Stimulated activated CD8-positive, alpha-beta memory T cell treated with anti-CD3 and anti-CD28 coated beads, Interleukin-4, amount 100 ng/mL, for 4 hours (primary cell): ENCODE measurements at places on chromosomes 5 and 9.
A peak's percentile ranks its signal among the peaks of the same experiment; 100 is the strongest.

- no peak for DNase-seq
Measured at GRCh38 chr9:109730228-109730627, 49.8 kb upstream of the PALM2AKAP2 start.

- no peak for DNase-seq
Measured at GRCh38 chr5:135375040-135375793, 23.8 kb downstream of the MACROH2A1 start.

GRCh38 chr5:173910215-173910614 is 22.1 kb downstream of the CPEB4 start:
- no peak for DNase-seq

- DNase-seq: no peak
Measured at GRCh38 chr5:2451100-2451499, 300.4 kb downstream of the IRX2 start.

DNA sequence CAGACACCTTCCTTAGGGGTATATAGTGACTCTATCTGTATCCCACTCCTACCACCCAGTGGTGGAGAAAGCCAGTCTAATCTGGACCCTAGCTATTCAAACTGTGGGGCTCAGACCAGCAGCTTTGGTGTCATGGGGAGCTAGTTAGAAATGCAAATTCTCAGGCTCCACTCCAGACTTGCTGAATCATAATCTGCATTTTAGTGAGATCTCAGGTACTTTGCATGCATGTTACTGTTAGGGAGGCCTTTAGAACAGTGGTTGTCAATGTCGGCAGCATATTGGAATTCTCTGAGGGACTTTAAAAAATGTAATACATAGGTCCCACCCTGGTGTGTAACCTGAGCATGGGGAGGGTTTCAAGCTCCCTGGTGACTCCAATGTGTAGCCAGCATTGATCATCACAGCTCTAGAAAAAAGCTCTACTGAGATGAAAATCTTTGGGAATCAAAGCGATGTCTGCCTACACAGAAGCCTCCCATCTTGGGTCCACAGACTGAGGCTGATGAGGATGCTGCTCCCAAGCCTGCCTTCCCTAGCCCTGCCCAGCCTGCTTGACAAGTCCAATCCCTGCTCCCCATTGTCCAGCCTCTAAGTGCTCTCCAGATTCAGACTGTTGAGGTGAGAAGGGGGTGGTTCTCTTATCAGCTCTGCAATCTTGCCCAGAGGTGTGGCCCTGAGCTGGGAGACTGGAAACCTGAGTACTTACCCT is 11.9 kb upstream of the GM2A start:
- DNase-seq: no peak

DNA sequence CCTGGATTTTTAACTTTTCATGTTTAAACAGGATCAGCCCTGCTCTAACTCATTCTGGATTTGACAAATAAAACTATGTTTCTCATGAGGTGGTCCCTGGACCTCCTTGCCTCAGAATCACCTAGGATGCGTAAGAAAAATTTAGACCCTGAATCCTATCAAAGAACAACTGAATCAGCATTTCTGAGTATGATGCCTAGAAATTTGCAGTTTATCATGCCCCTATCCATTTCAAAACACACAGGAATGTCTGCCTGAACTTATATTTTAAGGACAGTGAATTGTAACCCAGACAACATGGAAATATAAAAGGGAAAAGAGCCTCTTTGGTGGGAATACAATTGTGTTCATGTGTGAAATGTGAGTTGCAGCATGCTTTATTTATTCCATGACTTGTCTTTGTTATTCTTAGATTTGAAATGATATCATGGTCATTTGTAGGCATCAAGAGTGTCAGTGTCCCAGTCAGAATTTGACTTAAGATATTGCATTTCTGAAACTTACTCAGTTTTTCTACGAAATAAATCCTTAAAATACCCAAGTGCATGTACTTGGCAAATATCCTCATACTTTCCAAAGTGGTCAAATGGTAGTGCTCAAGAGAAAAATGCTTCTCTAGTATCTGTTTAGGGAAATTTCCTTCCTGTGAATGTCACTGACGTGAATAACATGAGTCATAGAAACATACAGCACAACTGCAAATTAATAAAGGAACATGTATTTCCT is 144.3 kb downstream of the GIN1 start:
- DNase-seq: no peak

GRCh38 chr5:113043491-113043931 is 66.9 kb downstream of the DCP2 start:
- DNase-seq: no peak

GRCh38 chr9:134324359-134325095 is 1.7 kb upstream of the RXRA start:
- DNase-seq: no peak

- no peak for DNase-seq
Measured at GRCh38 chr5:144307736-144308135, 137.1 kb downstream of the KCTD16 start.

GRCh38 chr9:13532407-13532806 is 252.9 kb upstream of the MPDZ start:
- no peak for DNase-seq

DNA sequence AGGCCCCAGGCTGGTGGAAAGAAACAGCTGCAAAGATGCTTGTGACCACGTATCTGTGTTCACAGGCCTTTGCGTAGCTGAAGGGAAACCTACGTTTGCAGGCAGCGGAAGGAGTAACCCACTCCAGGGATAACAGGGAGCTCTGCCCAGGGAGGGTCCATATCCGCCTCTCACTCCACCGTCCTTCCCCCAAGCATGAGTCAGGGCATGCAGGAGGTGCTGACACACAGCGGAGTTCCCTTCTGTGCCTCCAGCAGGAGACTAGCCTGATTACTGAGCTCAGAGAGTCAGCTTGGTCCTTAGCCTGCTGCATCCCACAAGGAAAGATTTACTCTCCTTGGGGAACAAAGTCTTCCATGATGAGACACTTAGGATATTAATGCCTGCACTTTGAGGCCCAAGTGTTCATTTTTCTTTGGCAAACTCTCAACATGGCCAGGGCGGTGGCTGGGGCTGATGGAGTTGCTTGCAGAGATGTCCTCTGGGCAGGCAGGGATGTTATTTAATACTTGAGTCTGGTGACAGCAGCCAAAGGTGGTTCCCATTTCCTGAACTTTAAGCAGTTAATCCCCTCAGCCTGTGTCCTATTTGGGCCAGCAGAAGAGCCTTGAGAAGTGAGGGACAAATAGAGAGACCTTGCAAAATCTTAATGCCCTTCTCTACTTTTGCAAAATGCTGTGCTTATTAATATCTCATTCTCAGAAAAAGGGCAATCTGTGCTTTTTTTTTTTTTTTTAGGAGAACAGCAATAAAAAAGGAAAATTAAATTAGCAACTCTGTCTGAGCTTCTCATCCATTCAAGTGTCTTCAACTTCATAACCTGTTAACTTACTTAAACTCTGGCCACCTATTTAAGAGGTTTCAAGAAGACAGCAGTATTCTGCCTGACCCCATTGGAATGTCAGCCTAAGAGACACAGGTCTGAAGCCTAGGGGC is 222.1 kb downstream of the HSPA4 start:
- no peak for DNase-seq

GRCh38 chr9:96423322-96423984 is 5.3 kb upstream of the ZNF367 start:
- no peak for DNase-seq

GRCh38 chr9:35606726-35607125 is 1.7 kb downstream of the TESK1 start:
- no peak for DNase-seq

GRCh38 chr9:68825762-68826472 is 120.9 kb downstream of the PIP5K1B start:
- DNase-seq: no peak

DNA sequence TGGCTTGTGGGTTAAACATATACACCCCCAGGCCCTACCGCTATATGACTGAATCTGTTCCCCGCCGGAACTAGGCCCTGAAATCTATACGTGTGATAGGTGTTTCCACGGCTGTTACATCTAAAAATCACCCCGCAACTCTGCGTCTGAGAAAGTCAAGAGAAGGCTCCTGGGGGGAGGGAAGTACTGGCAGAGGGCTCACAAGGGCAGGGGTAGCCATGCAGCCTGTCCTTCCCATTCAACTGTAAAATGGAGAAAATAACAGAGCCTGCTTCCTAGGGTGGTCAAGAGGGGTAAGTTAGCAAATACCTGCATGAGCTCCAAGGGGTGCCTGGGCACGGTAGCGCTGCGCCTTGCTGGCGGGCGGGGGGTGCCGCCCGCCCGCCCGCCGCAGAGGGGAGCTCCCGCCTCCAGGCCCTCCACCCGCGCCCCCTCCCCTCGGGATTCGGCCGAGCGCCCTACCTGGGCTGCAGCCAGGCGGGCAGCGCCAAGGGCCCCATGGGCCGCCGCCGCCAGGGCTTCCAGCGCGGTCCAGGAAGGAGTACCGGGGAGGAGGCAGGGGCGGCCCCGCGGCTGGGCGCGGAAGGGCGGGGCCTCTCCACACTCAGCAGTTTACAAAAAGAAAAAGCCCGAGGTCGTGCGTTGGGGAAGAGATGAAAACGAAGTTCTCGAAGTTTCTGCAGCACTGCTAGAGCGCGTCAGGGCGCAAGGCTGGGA is at the start of gene HACD4:
HACD4 (minus strand) TSS at position 550 of the 717 bp plus-strand sequence; CDS start at position 500, 50 bp downstream.
- peak; percentile 8 for DNase-seq

- DNase-seq: no peak
Measured at GRCh38 chr5:174532455-174533453, 191.6 kb upstream of the MSX2 start.

GRCh38 chr5:108720391-108720790 is 27.3 kb upstream of the FER start:
- no peak for DNase-seq

DNA sequence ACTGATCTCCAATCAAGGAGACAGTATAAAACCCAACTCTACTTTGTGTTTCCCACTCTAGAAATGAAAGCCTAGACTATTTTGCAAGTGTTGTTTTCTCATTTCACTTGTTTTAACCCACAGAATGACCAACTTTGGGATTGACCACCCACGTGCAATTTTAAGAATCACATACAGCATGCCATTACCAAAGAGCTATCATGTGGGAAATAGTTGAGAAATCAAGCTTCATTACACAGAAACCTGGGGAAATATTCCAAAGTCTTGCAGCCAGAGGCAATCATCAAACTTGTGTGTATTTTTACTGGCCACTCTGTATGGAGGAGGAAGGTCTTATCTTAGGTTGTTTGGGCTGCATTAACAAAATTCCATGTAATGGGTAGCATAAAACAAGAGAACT is 451.4 kb upstream of the DAB2 start:
- DNase-seq: no peak

- DNase-seq: no peak
Measured at GRCh38 chr9:92097997-92098482, 17.2 kb downstream of the SPTLC1 start.

DNA sequence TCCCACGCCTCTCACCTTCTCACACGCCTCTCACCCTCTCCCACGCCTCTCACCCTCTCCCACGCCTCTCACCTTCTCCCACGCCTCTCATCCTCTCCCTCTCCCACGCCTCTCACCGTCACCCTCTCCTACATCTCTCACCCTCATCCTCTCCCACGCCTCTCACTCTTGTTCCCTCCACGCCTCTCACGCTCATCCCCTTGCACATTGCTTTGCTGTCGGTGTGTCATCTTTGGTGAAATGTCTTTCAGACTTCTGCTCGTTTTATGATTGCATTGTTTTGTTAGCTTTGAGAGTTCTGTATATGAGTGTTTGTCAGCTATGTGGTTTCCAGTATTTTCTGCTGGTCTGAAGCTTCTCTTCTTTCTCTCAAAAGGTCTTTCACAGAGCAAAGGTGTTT is 102.7 kb downstream of the EHMT1 start:
- no peak for DNase-seq

GRCh38 chr9:5445886-5446285 is 4.5 kb upstream of the CD274 start:
- DNase-seq: no peak

- no peak for DNase-seq
Measured at GRCh38 chr9:128714586-128715435, 9.1 kb downstream of the ZDHHC12 start.

DNA sequence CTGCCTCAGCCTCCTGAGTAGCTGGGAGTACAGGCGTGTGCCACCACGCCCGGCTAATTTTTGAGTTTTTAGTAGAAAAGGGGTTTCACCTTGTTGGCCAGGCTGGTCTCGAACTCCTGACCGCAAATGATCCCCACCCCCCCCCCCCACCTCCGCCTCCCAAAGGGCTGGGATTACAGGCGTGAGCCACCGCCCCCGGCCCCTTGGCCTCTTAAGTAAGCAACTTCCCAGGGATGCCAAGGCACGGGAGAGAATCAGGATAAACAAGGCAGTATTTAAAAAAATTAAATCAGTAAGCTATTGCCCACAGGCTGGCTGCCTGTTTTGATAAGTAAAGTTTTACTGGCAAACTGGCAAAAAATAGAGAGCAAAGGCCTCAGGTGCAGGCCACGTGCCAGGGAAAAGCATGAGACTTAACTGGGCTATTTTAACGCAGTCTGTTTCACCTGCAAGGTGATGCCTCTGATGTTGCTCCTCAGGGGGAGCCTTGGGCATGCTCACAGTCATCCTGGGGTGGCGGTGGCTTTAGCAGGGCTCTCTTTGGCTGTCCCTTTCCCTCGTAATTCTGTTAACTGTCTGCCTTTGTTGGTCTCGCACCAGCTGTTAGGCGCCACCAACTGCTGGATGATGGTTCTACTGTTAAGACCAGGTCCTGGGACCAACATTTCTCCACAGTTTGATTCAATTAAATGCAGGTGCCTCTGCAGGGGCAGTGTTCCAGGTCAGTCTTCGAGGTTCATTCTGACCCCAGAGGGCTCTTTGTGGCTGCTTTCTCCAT is 19.4 kb upstream of the RNF130 start:
- no peak for DNase-seq

GRCh38 chr5:71719063-71719964 is at the start of gene CARTPT:
Gene CARTPT (plus strand): TSS chr5:71719275. CDS start chr5:71719294, 19 bp downstream.
- DNase-seq: no peak

DNA sequence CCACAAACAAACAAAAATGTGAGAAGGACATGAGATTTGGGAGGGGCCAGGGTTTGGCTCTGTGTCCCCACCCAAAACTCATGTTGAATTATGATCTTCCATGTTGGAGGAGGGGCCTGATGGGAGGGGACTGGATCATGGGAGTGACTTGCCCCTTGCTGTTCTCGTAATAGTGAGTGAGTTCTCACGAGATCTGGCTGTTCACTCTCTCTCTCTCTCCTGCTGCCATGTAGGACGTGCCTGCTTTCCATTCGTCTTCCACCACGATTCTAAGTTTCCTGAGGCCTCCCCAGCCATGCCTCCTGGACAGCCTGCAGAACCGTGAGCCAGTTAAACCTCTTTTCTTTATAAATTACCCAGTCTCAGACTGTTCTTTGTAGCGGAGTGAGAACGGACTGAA is 118.7 kb downstream of the RXRA start:
- no peak for DNase-seq

DNA sequence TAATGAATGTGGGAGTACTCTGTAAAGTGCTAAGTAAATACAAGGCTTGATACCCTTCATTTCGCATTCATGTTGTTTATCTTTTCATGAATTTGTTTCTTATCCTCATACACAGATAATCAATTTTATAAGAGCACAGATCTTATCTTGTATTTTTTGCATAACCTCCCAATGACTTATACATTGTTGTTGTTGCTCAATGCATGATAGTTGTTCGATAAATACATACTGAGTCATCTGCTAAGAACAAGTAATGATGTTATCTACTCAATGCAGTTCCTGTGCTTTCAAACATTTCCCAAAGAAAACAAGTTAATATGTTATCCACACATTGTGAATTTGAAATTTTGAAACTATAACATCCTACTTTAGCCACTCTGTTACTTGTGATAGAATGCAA is 60.7 kb downstream of the TAF11L14 start:
- DNase-seq: no peak
